T-helper 2 cell treated with Interferon-gamma antibody and Interleukin-4, amounts not matched to agents 5 μg/mL and 100 μg/mL, for 36 hours (primary cell): ENCODE measurements at places on chromosomes 13 and 19.

DNA sequence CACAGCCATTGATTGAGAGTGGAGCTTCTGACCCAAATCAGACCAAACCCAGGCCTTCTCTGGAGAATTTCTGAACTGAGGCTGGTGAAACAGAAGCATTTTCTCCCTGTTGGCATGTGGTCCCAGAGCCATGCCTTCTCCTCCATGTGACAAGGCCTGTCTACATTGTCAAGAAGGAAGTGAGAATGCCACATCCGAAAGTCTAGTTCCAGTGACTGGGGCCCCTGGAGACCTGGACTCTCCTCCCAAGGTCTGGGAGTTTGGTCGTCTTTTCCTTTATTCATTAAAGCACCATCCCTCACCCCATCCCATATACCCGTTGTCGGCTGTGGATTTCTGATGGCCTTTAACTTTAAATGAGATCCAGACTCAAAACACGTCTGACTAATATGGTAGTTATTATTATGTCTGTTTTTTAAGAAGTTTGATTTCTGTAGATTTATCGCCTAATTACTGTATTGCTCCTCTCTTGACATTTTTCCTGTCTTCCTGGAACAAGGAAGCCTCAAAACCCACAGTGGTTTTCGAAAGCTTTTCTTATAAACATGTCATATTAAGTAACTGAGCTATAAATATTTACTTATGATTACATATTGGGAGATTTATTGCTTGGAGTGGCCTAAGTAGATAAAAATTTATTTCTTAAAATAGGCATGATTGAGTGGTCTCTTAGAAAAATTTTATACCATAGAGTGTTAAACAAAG lies 128.3 kb upstream of the FRY start:
- no peak for DNase-seq

DNA sequence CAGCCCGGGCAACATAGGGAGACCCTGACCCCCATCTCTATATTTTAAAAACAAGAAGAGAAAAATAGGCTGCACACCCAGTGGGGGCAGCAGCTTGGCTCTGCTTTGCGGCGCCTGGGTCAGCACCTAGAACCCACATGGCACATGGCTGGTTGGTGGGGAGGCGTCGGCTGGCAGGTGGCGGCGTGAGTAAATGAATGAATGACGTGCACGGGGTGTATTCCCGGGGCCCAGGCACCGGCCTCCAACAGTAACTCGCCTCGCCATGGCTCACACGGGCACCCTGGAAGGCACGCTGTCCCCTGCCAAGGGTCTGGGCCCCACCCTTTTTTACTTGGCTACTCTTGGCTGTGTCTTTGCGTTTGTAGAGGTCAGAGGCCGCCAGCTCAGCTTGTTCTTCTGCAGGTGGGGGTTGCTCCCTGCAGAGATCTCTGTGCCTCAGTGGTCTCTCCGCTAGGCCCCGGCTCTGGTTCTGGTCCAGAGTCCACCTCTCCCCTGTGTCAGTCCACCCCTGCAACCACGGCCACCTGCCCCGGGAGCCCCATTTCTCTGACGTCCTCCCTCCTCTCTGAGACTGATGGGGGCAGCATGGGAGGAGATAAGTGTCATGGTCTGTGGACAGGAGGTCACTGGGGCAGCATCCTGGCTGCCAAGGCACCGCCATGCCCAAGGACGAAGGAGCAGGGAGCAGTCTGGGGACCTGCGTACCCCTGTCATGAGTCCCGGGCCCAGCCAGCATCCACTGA lies 5.6 kb downstream of the FZR1 start:
- no peak for DNase-seq

DNA sequence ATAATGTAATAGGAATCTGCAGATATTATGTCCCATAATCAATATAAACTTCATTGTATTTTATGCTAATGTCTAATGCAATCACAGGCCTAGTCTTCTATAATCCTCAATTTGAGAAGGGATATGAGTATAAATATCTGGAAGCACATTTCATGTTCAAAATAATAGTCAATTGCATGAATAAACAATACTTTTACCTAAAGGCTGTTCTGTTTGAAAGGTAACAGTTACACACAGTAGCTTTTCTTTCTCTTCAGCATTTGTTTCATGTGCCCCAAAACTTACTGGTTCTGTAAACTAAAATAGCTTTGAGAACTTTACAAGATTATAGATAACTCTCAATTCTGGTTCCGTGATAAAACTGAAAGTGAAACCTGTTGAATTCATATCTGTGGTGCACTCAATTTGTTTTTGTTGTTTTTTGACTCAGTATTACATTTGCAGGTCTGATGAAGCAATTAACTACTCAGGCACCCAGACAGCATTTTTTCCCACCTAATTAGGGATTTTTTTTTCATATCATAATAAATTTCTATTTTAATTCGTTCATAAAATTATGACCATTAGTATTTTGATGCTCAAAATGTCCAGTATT lies 1193.8 kb downstream of the SLITRK1 start:
- DNase-seq = no peak

DNA sequence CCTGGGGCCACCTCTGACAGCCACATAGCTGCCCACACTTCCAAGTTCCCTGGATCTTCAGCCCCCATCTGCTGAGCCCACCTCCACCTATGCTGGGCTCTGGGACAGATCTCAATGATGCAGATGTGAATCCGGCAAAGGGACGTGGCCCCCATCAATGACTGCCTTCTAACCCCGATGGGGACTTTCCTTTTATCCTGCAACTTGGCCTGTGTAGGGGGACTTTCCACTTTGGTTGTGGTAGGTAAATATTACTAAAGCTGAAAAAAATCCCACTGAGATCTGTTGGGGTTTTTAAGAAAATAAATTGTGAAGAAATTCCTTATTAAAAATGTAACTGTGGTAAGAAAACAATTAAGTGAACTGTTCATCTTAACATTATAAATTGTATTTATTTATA lies 20.8 kb upstream of the ASPDH start:
- DNase-seq = no peak

GRCh38 chr13:46296115-46296822 lies 84.5 kb downstream of the LRRC63 start:
- DNase-seq = no peak

DNA sequence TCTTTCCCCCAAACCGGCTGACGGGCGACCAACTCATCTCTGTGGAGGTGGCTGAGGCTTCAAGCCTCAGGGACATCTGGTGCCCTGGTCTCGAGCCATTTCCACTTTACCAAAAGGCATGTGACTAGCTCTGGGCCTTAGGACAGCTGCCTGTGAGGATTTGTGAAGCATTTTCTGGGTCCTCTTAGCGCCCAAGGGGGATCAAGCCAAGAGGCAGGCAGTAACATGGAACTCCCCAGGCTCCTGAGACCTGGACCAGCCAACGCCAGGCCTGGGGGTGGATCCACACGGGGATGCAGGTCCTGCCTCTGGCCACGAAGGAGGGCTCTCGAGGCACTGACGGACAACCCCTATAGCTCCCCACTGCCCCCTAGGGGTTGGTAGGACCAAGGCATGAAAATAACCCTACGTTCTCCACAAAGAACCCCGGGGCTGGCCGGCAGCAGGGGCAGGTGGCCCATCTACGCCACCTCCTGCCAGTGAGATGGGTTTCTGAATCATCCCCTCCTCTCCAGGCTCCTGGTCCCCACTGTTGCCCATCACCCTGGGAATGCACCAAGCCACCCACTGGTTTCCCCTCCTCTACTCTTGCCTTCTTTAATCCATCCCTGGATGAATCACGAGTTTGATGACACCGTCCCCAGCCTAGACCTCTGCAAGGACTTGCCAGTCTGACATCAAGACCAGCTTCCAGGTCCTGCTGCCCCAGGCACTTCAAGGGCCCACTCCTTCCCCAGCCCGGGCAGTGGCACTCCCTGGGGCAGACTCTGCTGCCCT lies 7.0 kb upstream of the MYDGF start:
- no peak for DNase-seq

GRCh38 chr13:107091861-107092260 lies 523.9 kb upstream of the ARGLU1 start:
- no peak for DNase-seq

GRCh38 chr13:41488124-41488523 lies 30.8 kb downstream of the RGCC start:
- no peak for DNase-seq

GRCh38 chr13:78742659-78743058 lies 83.7 kb upstream of the OBI1 start:
- no peak for DNase-seq

GRCh38 chr13:26813980-26814348 lies 53.4 kb upstream of the GPR12 start:
- no peak for DNase-seq

DNA sequence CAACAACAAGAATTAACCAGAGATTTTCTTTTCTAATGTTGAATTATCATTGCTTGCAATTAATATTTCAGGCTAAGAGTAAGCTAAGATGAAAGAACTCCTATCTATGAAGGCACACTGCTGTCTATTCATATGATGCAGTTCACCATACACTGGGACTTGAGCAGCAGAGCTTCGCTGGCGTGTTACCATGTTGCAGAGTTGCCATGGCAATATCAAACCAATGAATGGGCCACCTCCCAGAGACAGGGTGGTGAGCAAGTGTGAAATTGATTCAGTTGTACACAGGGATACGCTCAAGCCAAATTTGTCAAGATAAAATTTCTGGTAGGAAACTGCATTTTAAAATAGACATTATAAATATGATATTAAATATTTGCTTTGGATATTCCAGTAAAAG lies 69.3 kb upstream of the MYO16 start:
- no peak for DNase-seq

DNA sequence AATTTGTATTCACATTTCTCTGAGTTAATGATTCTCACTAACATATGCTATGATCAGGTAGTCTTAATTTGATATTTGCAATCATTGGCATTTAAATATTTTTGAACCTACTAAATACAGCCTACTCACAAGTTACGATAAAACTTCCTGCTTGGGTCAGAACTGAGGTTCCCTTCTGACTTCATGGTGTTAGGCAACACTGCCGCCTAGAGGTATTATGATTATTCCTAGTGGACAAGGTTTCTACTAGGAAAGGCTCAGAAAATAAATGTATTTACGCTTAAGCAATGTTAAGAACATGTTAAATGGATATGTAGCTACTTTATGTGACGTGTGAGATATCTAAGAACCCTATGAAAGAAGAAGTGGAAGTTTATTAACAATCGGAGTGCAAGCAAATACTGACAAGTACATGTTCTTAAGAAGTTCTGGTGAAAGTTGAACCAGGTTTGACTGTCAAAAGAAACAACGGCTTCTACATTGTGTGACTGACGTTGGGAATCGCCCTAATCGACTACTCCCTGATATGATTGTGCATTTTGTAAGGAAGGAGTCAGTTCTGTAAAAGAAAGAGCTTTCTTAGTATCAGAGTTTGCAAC lies 1395.8 kb downstream of the SLITRK5 start:
- no peak for DNase-seq

GRCh38 chr13:85431720-85432119 lies 367.5 kb downstream of the SLITRK6 start:
- DNase-seq = no peak

- no peak for DNase-seq
Measured at GRCh38 chr13:32126278-32126677, 94.7 kb downstream of the FRY start.

DNA sequence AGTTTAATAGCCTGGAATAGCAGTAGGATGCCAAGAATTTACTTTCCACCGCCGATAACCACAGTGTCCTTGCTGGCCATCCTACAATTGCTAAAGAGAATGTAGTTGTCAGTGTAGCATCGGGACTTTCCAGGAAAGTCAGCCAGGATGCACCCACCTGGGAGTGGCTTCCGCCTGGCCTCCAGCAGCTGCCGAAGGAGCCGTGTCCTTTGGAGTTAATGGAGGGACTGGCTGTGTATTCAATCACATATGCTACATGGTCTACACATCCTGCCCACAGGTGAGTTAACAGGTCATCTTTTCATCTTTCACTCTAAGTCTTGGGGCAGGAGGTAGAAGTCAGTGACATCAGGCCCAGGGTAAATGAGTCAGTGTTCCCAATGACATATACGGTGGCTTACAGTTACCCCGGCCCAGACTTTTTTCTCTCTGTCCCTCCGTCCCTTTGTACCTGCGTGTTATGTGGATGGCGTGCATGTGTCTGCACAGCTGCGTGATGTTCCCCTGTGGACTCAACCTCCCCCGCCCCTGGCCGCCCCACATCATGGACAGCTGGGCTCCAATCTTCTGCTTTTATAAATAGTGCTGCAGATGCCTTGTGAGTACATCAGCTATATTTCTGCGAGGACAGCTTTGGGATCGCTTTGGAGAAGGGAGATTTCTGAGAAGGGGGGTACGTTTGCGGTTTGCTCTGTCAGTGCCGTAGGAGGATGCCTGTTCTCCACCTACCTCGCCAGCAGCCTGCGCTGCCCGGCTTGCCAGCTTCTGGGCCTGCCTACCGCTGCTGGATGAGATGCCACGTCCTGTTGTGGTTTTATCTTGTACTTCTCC lies 63.1 kb downstream of the ATP11A start:
- DNase-seq = peak; percentile 27

DNA sequence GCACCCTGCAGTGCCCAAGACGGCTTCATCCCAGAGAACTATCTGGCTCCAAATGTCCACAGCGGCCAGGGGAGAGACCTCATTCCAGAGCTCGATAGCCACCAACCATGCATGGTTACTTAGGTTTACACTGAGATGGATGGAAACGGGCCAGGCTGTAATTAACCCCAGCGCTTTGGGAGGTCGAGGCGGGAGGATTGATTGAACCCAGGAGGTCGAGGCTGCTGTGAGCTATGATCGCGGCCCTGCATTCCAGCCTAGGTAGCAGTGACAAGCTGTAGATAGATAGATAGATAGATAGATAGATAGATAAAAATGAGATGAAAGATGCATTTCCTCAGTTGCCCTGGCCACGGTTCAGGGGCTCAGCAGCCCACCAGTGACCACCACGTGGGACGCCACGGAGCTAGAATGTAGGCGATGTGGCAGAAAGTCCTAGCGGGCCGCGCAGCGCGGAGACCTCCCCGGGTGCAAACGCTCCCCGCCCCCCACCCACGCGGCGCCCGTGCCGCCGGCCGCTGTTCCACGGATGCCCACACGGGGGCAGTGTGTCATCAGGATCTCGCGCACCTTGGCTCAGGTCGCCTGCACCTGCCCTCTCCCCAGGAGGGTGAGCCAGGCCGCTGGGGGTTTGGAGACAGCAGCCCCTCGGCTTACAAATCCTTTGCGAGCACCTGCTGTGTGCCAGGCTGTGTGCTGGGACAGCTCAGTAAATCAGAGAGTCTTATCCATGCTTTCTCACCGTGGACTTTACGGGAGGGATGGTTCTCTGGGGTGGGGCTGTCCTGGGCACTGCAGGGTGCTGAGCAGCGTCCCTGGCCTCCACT lies 13.5 kb upstream of the TLE5 start:
- DNase-seq = peak; percentile 49

- DNase-seq = no peak
Measured at GRCh38 chr13:26759907-26760831, at the start of gene GPR12. GPR12 (minus strand) TSS chr13:26760786; CDS start chr13:26759827, 959 bp downstream.

- DNase-seq = no peak
Measured at GRCh38 chr13:27203854-27204253, 32.2 kb upstream of the USP12 start.

- DNase-seq = no peak
Measured at GRCh38 chr13:44153496-44153895, 220.1 kb upstream of the SERP2 start.

- DNase-seq = no peak
Measured at GRCh38 chr19:35887197-35887596, 13.1 kb downstream of the NFKBID start.

GRCh38 chr19:45149129-45149528 lies 11.7 kb downstream of the NKPD1 start:
- no peak for DNase-seq
